ENCODE measurements at places on chromosomes 11 and 22.

GRCh38 chr11:115324581-115325432 lies 179.4 kb downstream of the CADM1 start:
- DNase-seq: no peak

DNA sequence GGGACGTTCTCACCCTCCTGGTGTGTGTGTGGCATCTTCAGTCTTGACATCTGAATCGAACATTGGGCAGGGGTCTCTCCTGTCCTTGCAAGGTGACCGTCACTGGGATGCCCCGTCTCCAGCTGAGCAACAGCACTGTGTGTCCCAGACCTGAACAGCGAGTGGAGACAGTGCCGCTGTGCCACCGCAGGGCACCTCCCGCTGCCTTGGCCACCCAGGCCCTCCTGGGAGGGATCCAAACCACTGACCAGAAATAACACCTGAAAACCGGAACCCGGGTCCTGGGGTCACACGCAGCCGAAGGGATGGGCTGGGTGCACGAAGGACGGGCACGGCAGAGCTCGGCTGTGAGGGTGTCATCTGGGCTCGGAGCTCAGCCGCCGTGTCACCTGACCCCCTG lies 102.2 kb downstream of the BRD1 start:
- no peak for DNase-seq

- DNase-seq: no peak
Measured at GRCh38 chr11:122319691-122320620, 203.9 kb upstream of the BLID start.

GRCh38 chr11:98955551-98955950 lies 65.2 kb upstream of the CNTN5 start:
- no peak for DNase-seq

GRCh38 chr11:1792461-1792860 lies 28.7 kb upstream of the CTSD start:
- DNase-seq: no peak

DNA sequence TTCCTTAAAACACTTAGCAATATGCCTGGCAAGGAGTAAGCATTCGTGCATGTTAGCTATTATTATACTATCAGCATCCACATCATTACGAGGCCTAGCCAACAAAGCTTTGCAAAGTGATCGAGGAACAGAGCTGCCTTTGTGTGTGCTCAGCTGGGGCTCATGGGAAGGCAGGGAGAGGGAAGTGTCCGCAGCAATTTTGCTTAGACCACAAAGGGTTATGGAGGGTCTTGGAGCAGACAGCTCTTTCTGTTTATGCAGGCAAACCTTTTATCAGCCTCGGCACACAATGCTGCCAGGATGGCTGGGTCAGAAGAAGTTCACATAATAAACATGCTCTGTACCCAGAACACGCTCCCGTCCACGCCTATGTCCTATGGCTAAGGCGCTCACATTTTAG lies 10.9 kb upstream of the DKK3 start:
- no peak for DNase-seq

DNA sequence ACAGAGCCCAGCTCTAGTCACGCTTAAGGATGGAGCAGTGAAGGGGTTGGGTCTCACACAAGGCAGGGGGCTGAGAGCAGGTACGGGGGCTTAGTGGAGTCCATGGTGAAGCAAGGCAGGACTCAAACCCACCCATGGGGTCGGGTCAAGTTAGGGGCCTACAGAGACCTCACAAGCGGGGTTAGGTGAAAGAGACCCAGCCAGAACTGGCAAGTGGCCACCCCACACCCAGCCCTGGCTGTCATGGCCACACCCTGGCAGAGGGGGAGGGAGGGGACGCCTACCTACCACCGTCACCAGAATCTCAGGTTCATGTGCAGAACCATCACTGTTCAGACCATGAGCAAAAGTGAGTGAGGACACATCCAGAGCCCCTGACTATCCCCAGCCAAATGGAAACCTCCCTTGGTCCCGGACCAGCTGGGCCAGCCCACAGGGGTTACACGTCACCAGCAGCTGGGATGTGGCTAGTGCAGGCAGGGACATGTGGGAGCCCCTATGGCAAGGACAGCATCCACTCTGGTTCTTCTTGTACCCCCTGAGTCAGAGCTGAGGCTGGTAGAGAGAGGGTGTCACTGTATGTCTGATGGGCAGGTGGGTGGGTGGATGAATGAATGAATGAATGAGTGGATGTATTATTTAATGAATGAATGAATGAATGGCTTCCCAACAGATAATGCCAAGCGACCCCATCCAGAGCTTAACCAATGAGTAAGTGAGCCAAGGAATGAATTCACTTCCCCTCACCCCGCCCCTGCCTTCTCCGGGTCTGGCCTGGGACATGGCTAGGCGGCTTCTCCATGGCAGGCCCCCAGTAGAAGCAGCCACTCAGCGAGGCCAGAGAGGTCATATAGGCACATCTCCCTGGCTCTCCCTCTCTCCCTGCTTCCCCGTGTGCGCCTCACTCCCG lies 681.6 kb downstream of the TBC1D22A start:
- DNase-seq: no peak

DNA sequence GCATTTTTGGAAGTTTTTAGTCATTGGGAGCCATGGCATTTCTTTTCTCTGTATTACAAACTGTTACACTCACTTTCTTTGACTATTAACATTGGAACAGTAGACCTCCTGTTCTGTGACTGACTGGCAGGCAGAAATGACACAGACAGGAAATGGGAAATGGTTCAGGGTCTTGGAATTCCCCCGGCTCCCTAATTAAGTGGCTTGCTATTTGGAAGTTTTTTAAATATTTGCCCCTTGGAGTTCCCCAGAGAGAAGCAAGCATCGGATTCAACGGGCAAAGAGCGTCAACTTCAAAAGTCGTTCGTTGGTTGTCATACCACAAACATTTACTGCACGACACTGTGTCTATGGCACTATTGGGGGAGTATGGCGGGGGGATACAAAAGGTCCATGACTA lies 1.1 kb upstream of the BIRC2 start:
- peak; percentile 69 for DNase-seq

DNA sequence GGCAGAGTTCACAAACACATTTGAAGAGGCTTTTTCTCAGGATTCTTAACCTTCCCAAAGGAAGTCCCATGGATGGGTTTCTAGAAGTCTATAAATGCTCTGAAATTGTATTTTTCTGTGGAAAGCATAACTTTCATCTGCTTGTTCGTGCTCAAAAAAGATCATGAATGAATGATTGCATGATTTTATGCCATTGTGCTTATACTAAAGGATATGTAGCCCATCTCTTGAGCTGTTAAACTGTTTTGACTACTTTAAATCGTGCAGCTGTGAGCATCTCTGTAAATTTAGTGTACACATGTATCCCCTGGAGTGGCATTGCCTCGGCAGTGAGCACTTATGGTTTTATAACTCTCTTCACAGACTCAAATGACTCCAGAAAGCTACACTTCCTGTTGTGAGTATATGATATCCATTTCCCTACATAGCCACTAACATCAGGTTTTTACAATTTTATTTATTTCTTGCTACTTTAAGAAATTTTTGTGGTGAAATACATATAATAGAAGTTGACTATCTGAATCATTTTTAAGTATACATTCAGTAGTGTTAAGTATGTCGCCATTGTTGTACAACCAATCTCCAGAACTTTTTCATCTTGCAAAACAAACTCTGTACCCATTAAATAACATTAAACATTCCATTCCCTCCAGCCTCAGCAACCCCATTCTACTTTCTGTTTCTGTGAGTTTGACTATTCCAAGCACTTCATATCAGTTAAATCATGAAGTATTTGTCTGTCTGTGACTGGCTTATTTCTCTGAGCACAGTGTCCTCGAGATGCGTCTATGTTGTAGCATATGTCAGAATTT lies 8.0 kb downstream of the NEAT1 start:
- no peak for DNase-seq

DNA sequence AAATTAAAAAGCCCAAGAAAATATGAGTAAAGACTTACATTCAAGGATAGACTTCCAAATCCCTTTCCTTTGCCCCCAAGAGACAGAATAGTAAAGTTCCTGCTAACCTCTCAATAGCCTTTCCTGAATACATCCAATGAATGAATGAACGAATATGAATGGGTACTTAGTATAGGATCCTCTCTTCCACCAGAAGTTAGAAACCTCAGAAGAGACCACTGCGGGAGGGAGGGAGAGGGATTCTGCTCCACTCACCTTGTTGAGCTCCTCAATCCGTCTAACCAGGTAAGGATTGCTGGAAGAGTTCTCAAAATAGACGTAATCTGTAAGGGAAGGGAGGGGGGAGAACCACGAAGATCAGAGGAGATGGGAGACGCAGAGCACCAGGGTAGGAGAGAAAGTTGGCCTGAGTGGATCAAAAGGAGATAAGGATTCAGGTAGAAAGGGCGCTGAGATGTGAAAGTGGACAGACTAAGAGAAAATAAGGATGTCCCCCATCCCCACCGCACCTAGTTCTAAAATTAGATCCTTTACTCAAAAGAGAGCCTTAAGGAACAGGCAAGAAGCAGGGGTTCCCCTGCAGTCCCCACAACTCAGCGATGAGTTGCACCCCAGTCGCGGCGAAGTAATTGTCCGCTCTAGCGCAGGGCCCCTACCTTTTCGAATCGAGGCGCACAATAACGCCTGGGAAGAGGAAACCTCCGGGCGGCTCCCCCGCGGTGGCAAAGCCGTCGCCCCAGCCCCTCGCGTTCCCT lies 1.1 kb downstream of the MTA2 start:
- DNase-seq: no peak

- DNase-seq: no peak
Measured at GRCh38 chr11:84819128-84819527, 808.0 kb downstream of the DLG2 start.

DNA sequence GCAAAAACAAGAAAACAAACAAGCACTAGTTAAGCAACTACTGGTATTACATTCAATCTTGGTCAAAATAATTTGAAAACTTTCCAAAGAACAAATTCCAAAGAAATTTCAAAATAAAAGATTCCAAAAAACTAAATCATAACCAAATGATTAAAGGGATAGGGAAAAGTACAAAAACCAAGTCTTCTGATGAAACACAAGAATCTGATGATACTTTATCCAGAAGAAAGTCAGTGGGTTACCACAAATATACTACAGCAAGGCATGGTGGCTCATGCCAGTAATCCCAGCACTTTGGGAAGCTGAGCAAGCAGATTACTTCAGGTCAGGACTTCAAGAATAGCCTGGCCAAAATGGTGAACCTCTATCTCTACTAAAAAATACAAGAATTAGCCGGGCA lies 59.1 kb downstream of the NUP98 start:
- DNase-seq: no peak

DNA sequence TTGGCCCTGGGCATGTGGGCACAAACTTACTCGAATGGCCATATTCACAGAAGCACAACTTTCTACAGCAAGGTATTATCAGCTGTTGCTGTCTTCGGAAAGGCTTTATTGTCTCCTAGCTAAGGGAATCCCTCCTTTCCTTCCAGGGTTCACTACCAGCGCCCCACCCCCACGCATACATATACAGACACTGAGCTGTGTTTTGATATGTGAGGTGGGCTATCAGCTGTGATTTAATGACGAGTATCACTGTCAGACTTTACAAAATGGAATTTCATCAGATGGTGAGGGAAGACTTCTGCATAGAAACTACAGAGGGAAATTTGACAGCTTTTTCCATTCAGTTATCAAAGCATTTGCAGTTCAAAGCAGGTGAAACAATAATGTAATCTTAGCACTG lies 730.2 kb downstream of the NTM start:
- DNase-seq: no peak

GRCh38 chr11:18088366-18088765 lies 17.5 kb downstream of the SAAL1 start:
- DNase-seq: no peak

GRCh38 chr11:24513479-24514218 lies 16.8 kb downstream of the LUZP2 start:
- DNase-seq: no peak

DNA sequence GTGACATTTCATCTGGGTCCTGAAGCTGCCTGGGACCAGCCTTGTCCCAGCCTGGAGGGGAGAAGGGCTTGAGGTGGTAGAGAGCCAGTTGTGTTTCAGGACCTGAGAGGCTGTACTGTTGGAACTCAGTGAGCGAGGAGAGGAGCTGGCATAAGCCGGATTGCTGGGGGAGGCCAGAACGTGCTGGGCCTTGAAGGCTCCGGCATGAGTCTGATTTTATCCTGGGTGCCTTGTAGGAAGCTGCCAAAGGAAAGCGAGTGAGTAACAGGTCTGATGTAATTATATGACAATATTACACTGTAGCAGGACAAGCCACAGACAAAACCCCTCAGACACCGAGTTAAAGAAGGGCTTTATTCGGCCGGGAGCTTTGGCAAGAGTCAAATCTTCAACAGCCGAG lies 17.2 kb downstream of the AP2A2 start:
- DNase-seq: no peak

DNA sequence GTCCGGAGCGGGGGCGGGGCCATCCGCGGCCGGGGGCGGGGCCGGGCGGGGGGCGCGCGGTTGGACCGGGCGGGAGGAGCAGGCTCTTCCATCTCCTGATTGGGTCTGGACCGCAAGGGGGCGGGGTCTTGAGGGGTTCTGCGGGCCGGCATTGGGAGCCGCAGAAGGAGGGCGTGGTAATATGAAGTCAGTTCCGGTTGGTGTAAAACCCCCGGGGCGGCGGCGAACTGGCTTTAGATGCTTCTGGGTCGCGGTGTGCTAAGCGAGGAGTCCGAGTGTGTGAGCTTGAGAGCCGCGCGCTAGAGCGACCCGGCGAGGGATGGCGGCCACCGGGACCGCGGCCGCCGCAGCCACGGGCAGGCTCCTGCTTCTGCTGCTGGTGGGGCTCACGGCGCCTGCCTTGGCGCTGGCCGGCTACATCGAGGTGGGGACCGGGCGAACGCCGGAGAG lies at the start of gene APLP2:
Gene APLP2, plus strand, starts transcription at position 236 of the 450 bp plus-strand sequence. Its CDS starts 84 bp downstream, at position 320.
- peak; percentile 96 for DNase-seq

DNA sequence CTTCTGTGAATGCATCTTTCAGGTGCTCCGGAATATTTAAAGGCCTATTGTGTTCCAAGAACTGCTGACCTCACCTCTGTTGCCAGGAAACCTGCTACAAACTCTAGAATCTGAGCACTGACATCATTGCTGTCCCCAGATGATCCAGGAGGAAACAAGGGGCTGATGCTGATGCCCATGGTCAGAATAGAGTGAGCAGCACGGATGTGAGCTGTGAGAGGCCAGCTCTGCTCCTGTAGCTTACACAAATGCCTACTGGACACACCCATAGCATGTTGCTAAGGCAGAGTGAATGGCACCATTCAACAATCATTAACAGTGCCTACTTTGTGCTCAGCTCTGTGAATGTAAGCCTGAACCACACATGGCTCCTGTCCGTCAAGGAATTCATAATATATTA lies 276.7 kb upstream of the API5 start:
- DNase-seq: no peak

DNA sequence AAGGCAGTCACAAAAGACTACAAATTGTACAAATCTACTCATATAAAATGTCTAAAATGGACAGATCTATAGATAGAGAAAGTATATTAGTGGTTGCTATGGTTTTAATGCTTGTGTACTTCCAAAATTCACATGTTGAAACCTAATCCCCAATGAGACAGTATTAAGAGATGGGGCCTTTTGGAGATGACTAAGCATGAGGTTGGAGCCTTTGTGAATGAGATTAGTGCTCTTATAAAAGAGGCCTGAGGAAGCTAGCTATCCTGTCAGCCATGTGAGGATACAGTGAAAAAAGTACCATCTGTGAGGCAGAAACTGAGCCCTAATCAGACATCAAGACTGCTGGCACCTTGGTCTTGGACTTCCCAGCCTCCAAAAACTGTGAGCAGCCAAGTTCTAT lies 82.6 kb downstream of the CYP2R1 start:
- DNase-seq: no peak

Data from CD4-positive, alpha-beta T cell (primary cell).